A549 treated with AZD2906 at 1 μM for 4 hours (cell line): ENCODE measurements at places on chromosomes 12 and 14. TPM values are rescaled to one million over a fixed set of nuclear protein-coding genes. Genes with fewer than 3 reads are reported as not detected.

KRT2 gene
- 0.03 TPM in 1 of 5 replicates, not detected in the others for total RNA-seq

TSPAN9 gene
- total RNA-seq, result 42.3 to 58.5 TPM (median 53.0 TPM) in 5 replicates

SNX6 gene
- total RNA-seq, result 62.9 to 106 TPM (median 68.8 TPM) in 5 replicates

KRT3 gene
- total RNA-seq, result 0.03 to 0.06 TPM in 2 of 5 replicates, not detected in the others

B3GNT4 gene
- total RNA-seq, result 0.60 to 1.1 TPM (median 0.72 TPM) in 5 replicates

TAS2R13 gene
- 0.03 TPM in 1 of 5 replicates, not detected in the others for total RNA-seq

CD27 gene
- total RNA-seq, result not detected in 5 replicates

LRTM2 gene
- 0.02 to 0.09 TPM (median 0.05 TPM) in 4 of 5 replicates, not detected in the other for total RNA-seq

OR6C2 gene
- total RNA-seq, result not detected in 5 replicates

HHIPL1 gene
- total RNA-seq, result 0.21 to 0.28 TPM (median 0.24 TPM) in 5 replicates

RNASE7 gene
- not detected in 5 replicates for total RNA-seq

APEX1 gene
- 252 to 268 TPM (median 254 TPM) in 5 replicates for total RNA-seq

KRT83 gene
- total RNA-seq, result 3.3 to 6.3 TPM (median 5.5 TPM) in 5 replicates

CCDC38 gene
- 0.06 to 0.13 TPM (median 0.10 TPM) in 5 replicates for total RNA-seq

SFSWAP gene
- total RNA-seq, result 25.5 to 31.0 TPM (median 29.7 TPM) in 5 replicates

LRRC43 gene
- 0.10 to 0.25 TPM (median 0.17 TPM) in 4 of 5 replicates, not detected in the other for total RNA-seq

ENDOU gene
- total RNA-seq, result 0.02 to 0.07 TPM (median 0.05 TPM) in 4 of 5 replicates, not detected in the other

ARG2 gene
- total RNA-seq, result 1.5 to 2.5 TPM (median 2.1 TPM) in 5 replicates

RIC8B gene
- total RNA-seq, result 7.9 to 9.2 TPM (median 8.0 TPM) in 5 replicates

NOP9 gene
- total RNA-seq, result 13.4 to 16.4 TPM (median 14.4 TPM) in 5 replicates

OS9 gene
- 112 to 124 TPM (median 114 TPM) in 5 replicates for total RNA-seq

ERBB3 gene
- 0.98 to 2.4 TPM (median 1.1 TPM) in 5 replicates for total RNA-seq

IFNG-AS1 gene
- total RNA-seq, result not detected in 5 replicates

HECTD4 gene
- total RNA-seq, result 9.5 to 15.5 TPM (median 13.1 TPM) in 5 replicates

ACOT4 gene
- 1.7 to 2.3 TPM (median 2.0 TPM) in 5 replicates for total RNA-seq

PPP4R4 gene
- 0.36 to 0.48 TPM (median 0.44 TPM) in 5 replicates for total RNA-seq

PTPRO gene
- total RNA-seq, result 0.03 to 0.07 TPM (median 0.05 TPM) in 5 replicates

HCAR3 gene
- total RNA-seq, result 0.02 to 0.08 TPM (median 0.04 TPM) in 4 of 5 replicates, not detected in the other

NUAK1 gene
- 5.0 to 5.7 TPM (median 5.2 TPM) in 5 replicates for total RNA-seq

SYT1 gene
- 4.3 to 6.1 TPM (median 5.1 TPM) in 5 replicates for total RNA-seq

LPCAT3 gene
- total RNA-seq, result 26.7 to 30.7 TPM (median 29.8 TPM) in 5 replicates

KIF5A gene
- total RNA-seq, result 0.17 to 0.24 TPM (median 0.21 TPM) in 5 replicates

RFC5 gene
- 35.1 to 43.1 TPM (median 37.3 TPM) in 5 replicates for total RNA-seq

CLEC4D gene
- not detected in 5 replicates for total RNA-seq

TMEM179 gene
- total RNA-seq, result 0.29 to 0.54 TPM (median 0.39 TPM) in 5 replicates

AMHR2 gene
- 0.48 to 1.1 TPM (median 1.00 TPM) in 5 replicates for total RNA-seq

HOXC6 gene
- 3.9 to 5.0 TPM (median 4.1 TPM) in 5 replicates for total RNA-seq

CCDC196 gene
- total RNA-seq, result not detected in 5 replicates

AKAP6 gene
- 0.31 to 0.55 TPM (median 0.45 TPM) in 5 replicates for total RNA-seq

CYP27B1 gene
- 1.4 to 2.4 TPM (median 2.0 TPM) in 5 replicates for total RNA-seq

FAM216A gene
- 17.5 to 20.1 TPM (median 18.4 TPM) in 5 replicates for total RNA-seq

DLK1 gene
- 0.17 to 0.41 TPM (median 0.26 TPM) in 5 replicates for total RNA-seq

ACRBP gene
- total RNA-seq, result 0.13 to 0.28 TPM (median 0.17 TPM) in 3 of 5 replicates, not detected in the others

IKZF4 gene
- total RNA-seq, result 2.0 to 3.0 TPM (median 2.5 TPM) in 5 replicates

TAS2R46 gene
- total RNA-seq, result not detected in 5 replicates
